Colonic mucosa (tissue), 4 donors: ENCODE measurements at places on chromosomes 2 and 18. TPM values are rescaled to one million over a fixed set of nuclear protein-coding genes. Genes with fewer than 3 reads are reported as not detected.

DNA sequence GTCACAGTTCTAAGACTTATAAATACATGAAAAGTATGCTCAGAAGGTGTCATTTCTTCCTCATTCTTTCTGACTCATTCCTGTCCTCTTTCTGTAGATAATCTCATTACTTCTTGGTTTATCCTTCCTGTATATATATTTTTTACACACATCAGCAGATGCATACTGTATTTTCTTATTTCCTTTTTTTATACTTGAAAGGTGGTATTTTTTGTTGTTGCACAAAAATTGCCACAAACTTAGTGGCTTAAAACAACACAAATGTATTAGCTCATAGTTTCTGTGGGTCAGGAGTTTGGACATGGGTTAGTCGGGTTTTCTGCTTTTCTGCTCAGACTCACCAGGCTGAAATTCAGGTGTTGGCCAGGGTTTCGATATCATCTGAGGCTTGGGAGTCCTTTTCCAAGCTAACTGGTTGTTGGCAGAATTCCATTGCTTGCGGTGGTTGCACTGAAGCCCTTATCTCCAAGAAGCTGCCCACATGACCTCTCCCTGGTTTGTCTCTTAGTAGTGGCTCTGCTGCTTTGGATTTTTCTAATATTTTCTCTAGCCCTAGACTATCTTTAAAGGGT is 162.6 kb downstream of the FMNL2 start:
- no peaks in the 10 kb centered on the region for H3K4me1 ChIP-seq
- H3K27ac ChIP-seq, result peak overlapping the region; percentile 2
- DNase-seq, result no peak

GRCh38 chr2:5145801-5146200 is 546.4 kb upstream of the SOX11 start:
- H3K27ac ChIP-seq, result no peak overlapping the region
- H3K36me3 ChIP-seq, result no peaks in the 10 kb centered on the region
- no peak for DNase-seq
- H3K27me3 ChIP-seq, result no peaks in the 10 kb centered on the region
- no peak overlapping the region for H3K4me3 ChIP-seq

DNA sequence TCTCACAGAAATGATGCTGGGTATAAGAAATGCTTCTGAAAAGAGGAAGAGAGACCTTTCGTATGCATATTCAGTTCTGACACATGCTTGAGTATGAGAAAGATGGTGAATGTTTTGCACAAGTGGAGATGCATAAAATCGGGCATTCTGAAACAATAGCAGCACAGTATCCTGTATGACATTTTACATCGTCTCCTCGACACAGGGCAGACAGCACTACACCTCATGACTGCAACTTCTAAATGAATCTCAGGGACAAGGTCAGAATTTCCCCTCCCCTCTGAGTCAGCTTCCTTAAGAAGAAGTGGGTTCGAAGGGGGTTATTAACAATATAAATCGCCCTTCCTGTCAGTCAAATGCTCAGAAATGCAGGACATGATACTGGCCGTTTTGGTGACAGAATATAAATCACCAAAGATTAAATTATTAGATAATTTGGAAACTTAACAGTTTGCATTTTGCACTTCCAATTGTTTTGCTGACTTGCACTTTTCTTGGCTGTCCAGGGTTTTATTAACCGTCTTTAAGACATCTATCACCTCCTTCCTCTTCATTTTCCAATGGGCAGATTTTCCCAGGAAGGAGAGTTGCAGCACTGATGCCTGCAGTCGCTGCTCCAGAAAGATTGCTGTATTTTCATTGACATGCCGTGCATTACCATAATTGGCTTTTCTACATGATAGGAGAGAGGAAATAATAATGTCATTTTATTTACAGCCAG is 57.2 kb downstream of the TSHZ1 start:
- H3K4me3 ChIP-seq, result no peak overlapping the region
- no peak for DNase-seq
- H3K36me3 ChIP-seq, result no peaks in the 10 kb centered on the region
- H3K27me3 ChIP-seq, result no peaks in the 10 kb centered on the region
- no peaks in the 10 kb centered on the region for H3K4me1 ChIP-seq

DNA sequence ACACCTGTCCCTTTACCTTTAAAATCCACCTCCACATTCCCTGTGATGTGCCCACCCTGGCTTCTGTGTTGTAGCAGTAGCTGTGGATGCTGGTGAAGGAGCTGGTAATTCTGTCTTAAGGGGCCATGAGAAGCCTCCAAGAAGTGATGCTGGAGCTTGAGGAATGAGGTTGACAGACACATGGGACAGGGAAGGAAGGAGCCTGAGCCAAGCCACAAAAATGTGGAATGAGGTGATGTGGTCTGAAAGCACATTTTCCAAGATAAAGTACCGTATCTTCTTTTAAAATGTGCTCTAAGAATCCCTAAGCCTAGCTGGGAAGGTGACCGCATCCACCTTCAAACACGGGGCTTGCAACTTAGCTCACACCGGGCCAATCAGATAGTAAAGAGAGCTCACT is 31.2 kb downstream of the VWA3B start:
- H3K27ac ChIP-seq, result no peak overlapping the region
- no peak overlapping the region for H3K4me3 ChIP-seq
- DNase-seq, result no peak
- H3K4me1 ChIP-seq, result no peaks in the 10 kb centered on the region
- no peaks in the 10 kb centered on the region for H3K27me3 ChIP-seq

DNA sequence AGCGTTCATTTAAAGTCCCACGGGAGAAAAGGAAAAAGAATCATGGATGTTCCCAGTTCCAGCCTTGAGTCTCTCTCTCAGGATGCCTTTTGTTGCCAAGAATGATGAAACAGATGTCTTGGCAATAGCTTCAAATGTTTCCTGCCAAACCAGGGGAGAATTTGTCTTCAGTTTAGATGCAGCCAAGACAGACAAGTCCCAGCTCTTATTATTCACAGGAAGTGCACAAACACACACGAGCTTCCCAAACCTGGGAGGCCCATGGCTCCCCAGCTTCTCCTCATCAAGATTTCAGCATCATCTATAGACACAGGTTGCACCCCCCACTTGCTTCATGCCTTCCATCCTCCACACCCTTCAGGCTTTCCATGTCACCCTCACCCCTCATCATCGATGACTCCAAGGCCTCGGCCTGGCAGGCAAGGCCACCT is 45.9 kb downstream of the HS1BP3 start:
- H3K4me1 ChIP-seq, result no peaks in the 10 kb centered on the region
- no peak for DNase-seq
- H3K36me3 ChIP-seq, result no peaks in the 10 kb centered on the region
- H3K4me3 ChIP-seq, result no peak overlapping the region

GRCh38 chr2:214497489-214497888 is 86.6 kb downstream of the VWC2L start:
- no peaks in the 10 kb centered on the region for H3K27me3 ChIP-seq
- no peak for DNase-seq
- H3K4me1 ChIP-seq, result no peaks in the 10 kb centered on the region
- H3K36me3 ChIP-seq, result no peaks in the 10 kb centered on the region

DNA sequence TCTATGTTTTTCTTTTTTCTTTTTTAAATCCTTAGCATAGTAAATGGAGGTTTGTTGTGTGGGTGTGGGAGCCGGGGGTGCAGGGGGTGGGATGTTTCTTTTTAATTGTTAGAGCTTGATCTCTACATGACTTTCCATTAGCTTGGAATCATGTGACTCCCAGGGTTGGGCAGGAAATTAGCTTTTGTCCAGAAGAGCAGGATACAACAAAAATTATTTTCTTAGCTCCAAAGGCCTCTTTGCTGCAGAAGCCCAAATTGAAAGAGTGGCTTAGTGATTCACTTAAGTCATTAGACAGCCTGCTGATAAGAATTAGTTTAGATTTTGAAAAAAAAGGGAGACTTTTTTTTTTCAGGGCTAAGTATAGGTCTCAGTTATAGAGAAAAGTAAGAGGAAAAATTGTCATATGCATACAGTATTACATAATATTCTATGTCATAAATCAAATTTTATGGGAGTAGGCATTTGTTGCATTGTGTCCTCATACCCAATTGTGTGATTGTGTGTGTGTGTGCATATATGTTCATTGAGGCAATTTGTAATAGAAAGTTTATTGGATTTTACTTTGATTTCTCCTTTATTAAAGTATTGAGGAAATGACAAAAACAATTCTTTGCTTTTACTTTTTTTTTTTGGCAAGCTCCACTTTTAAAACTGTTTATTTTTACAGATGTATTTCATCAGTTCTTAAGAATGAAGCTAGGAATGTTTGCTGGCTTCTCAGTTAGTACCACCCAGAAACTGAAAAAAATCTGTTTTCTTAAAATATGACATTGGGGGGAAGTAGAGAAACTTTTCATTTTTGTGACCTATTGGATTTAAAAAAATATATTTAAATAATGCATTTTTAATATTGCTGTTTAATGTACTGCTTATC is 47.4 kb downstream of the TSPYL6 start:
- H3K4me1 ChIP-seq, result no peaks in the 10 kb centered on the region
- no peak overlapping the region for H3K4me3 ChIP-seq
- no peak for DNase-seq
- H3K36me3 ChIP-seq, result no peaks in the 10 kb centered on the region

DNA sequence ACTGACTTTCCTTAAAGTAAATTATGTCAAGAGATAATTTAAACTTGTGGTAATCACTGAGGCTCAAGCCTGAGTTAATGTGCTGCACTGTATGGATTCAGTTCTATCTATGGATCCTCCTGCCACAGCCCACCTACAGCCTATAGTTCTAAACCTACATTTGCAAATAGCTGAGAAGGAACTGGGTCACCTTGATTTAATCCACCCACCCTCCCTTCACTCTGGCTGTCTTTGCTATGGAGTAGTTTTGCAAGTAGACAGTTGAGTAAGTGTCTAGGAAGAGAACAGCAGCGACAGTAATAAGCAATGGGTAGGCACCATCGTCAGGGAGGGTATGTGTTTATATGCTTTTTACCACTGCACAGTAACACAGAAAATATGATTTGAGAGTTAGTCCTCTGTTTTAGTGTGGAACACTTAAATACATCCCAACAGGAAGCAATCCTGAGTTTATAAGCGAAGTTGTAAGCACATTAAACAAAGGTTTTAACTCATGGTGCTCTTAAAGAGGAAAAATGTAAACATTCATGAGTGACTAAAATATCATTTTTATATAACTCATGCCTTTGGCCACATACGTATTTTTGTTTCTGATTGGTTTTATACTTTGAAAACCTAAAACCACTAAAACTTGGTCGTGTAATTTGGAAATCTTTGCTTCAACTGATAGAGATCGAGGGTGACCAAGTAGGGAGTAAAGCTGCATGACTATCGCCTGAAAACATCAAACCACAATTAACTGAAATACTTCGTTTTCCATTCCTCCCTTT is 36.3 kb upstream of the CHRNA1 start:
- H3K27me3 ChIP-seq, result no peaks in the 10 kb centered on the region
- H3K4me3 ChIP-seq, result no peak overlapping the region
- DNase-seq, result no peak
- H3K36me3 ChIP-seq, result no peaks in the 10 kb centered on the region
- H3K27ac ChIP-seq, result no peak overlapping the region
- H3K4me1 ChIP-seq, result no peaks in the 10 kb centered on the region

The REG3A gene
- total RNA-seq, result 0.32 TPM
